Activated T-cell treated with anti-CD3 and anti-CD28 coated beads, Interleukin-2, amount 50 U/mL, for 72 hours (primary cell): ENCODE measurements at places on chromosomes 2 and 18. TPM values are rescaled to one million over a fixed set of nuclear protein-coding genes. Genes with fewer than 3 reads are reported as not detected.
A peak's percentile ranks its signal among the peaks of the same experiment; 100 is the strongest.

LYG1 gene
- 0.83 TPM for total RNA-seq

RNF152 gene
- total RNA-seq: 0.39 TPM

GDF7 gene
- not detected for total RNA-seq

MTERF4 gene
- 48.7 TPM for total RNA-seq

SH2D6 gene
- 4.0 TPM for total RNA-seq

RAB17 gene
- total RNA-seq: not detected

CD8A gene
- 180 TPM for total RNA-seq

CNNM3 gene
- total RNA-seq: 27.9 TPM

HOXD8 gene
- not detected for total RNA-seq

CD8B gene
- total RNA-seq: 79.3 TPM

- no peak for DNase-seq
- H3K4me3 ChIP-seq: no peak overlapping the region
- H3K27ac ChIP-seq: no peak overlapping the region
- peaks cover 69% of the 10 kb centered on the region for H3K4me1 ChIP-seq
Observed at GRCh38 chr2:74037379-74037860, 52.7 kb downstream of the TET3 start.

GRCh38 chr2:236045251-236046235 is 122.6 kb downstream of the GBX2 start:
- no peak for DNase-seq
- H3K27me3 ChIP-seq: peaks cover 32% of the 10 kb centered on the region

GRCh38 chr2:60822987-60823386 is 58.4 kb upstream of the REL start:
- DNase-seq: no peak
- H3K27me3 ChIP-seq: no peaks in the 10 kb centered on the region
- peaks cover 65% of the 10 kb centered on the region for H3K4me1 ChIP-seq
- no peak overlapping the region for H3K27ac ChIP-seq

DNA sequence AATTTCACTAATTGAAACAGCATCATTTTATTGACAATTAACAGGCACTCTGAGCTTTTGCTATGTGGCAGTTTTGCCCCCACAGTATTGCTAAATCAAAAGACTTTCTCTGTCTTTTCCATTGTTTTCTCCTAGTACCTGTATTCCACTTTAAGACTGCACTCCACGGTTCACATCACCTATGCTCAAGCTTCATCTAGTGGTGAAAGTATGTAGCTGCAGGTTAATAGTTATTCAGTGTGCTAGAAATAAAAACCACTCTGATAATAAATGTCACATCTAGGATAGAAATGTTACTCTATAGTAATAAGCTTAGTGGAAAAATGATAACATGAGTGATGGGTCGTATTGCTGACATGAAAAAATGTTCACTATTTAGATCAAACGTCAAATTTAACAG is 24.6 kb downstream of the ARL6IP6 start:
- H3K27me3 ChIP-seq: no peaks in the 10 kb centered on the region
- DNase-seq: no peak

DNA sequence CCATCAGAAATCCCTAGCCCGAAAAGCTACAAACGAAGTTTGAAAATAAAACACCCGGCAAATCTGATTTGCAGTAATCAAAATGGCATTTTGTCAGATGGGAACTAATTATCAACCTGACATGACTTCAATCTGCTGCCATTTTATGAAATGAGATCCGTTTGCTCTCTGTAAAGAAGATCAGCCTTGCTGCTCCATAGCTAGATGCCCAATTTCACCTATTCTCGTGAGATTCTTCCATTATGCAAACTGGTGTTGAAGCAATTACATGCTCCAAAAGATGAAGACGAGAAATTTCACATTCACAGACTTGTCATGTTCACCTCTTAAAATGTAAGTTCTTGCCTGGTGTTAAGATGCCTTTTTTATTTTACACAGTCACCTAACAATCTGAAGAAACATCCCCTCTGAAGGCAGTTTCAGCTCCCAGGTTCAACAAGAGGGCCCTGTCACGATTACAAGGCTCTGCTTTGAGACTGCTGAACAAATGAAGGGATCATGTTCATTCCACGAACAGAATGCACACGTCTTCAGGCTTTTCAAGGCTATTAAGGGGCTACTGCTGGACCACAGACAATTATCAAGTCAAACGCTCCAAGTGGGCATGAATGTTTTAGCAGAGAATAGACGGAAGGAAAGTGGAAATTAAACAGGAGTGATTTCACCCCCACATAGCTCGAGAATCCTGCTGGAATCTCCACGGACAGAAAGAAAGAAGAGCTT is 172.6 kb upstream of the PID1 start:
- DNase-seq: no peak
- no peak overlapping the region for H3K4me3 ChIP-seq
- H3K4me1 ChIP-seq: no peaks in the 10 kb centered on the region
- peaks cover 14% of the 10 kb centered on the region for H3K27me3 ChIP-seq
- no peak overlapping the region for H3K27ac ChIP-seq

GRCh38 chr2:101770726-101771125 is 73.2 kb downstream of the MAP4K4 start:
- H3K27ac ChIP-seq: no peak overlapping the region
- no peaks in the 10 kb centered on the region for H3K27me3 ChIP-seq
- H3K4me3 ChIP-seq: no peak overlapping the region
- DNase-seq: peak; percentile 23
- no peaks in the 10 kb centered on the region for H3K36me3 ChIP-seq

DNA sequence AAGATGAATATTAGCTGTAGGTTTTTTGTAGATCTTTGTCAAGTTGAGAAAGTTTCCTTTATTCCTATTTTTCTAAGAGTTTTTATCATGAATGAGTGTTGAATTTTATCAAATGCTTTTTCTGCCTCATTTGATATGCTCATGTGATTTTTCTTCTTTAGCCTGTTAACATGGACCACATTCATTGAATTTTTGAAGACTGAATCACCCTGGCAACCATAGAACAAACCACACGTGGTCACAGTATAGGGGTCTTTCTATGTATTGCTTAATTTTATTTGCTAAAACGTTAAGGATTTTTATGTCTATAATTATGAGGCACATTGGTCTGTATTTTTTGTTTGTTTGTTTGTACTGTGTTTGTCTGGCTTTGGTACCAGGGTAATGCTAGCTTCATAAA is 201.7 kb upstream of the CWC22 start:
- no peak for DNase-seq
- H3K36me3 ChIP-seq: no peaks in the 10 kb centered on the region
- H3K4me1 ChIP-seq: no peaks in the 10 kb centered on the region
- peaks cover 4% of the 10 kb centered on the region for H3K27me3 ChIP-seq
- H3K4me3 ChIP-seq: no peak overlapping the region
- H3K27ac ChIP-seq: no peak overlapping the region

GRCh38 chr2:1550658-1551316 is 137.5 kb downstream of the TPO start:
- no peak overlapping the region for H3K27ac ChIP-seq
- no peaks in the 10 kb centered on the region for H3K36me3 ChIP-seq
- DNase-seq: peak; percentile 65
- H3K4me3 ChIP-seq: no peak overlapping the region

- H3K27ac ChIP-seq: no peak overlapping the region
- no peaks in the 10 kb centered on the region for H3K4me1 ChIP-seq
- no peaks in the 10 kb centered on the region for H3K36me3 ChIP-seq
Observed at GRCh38 chr18:48356151-48356745, 52.9 kb downstream of the ZBTB7C start.

DNA sequence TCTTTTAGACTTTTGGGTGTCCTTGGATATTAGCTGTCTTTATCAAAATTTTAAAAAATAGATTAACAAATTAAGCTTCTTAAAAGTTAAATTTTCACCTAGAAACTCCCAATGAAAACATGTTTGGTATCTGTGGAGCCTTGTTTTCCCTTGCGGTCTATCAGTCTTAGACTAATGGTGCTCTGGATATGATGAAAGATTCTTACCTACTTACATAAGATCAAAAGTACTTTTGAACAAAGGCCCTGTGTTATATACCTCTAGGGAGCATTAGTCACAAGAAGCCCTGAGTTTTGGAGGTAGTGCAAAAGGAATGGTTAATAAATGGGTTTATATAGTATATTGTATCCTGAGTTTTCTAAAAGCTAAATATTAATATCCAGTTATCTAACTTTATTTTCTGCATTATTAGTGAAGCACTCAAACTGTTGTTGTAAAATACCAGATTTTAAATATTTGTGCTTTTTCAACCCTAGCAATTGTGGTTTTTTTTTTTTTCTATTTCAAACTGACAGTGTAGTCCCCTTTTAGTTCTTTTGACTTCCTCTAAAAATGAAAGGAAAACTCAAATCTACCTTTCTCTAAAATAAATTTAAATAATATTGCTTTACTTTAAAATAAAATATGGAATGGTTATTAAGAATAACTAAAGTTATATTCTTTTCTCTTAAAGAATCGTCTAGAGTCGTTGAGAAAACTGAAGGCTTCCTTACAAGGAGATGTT is 18.1 kb downstream of the NDC80 start:
- no peak for DNase-seq
- H3K27ac ChIP-seq: peak overlapping the region; percentile 85
- peaks cover 66% of the 10 kb centered on the region for H3K36me3 ChIP-seq

GRCh38 chr2:41869542-41870264 is 178.1 kb upstream of the PKDCC start:
- H3K27ac ChIP-seq: no peak overlapping the region
- H3K4me1 ChIP-seq: no peaks in the 10 kb centered on the region
- H3K4me3 ChIP-seq: no peak overlapping the region
- peak; percentile 77 for DNase-seq

GRCh38 chr2:230234845-230235244 is 9.3 kb downstream of the SP140 start:
- peak overlapping the region; percentile 95 for H3K27ac ChIP-seq
- H3K27me3 ChIP-seq: no peaks in the 10 kb centered on the region
- H3K4me1 ChIP-seq: peaks cover 61% of the 10 kb centered on the region
- H3K4me3 ChIP-seq: peak overlapping the region; percentile 66
- H3K36me3 ChIP-seq: peaks cover 62% of the 10 kb centered on the region
- no peak for DNase-seq

GRCh38 chr2:223585666-223586065 is 16.5 kb downstream of the SCG2 start:
- no peaks in the 10 kb centered on the region for H3K27me3 ChIP-seq
- no peak overlapping the region for H3K4me3 ChIP-seq
- H3K4me1 ChIP-seq: no peaks in the 10 kb centered on the region
- DNase-seq: no peak

- peak overlapping the region; percentile 35 for H3K27ac ChIP-seq
- peaks cover 5% of the 10 kb centered on the region for H3K36me3 ChIP-seq
- H3K27me3 ChIP-seq: no peaks in the 10 kb centered on the region
- no peak for DNase-seq
- peak overlapping the region; percentile 83 for H3K4me3 ChIP-seq
Observed at GRCh38 chr2:241357531-241357930, 1.4 kb downstream of the FARP2 start.

GRCh38 chr2:165793161-165793778 is 777 bp downstream of the GALNT3 start:
- peak overlapping the region; percentile 93 for H3K4me3 ChIP-seq
- peaks cover 53% of the 10 kb centered on the region for H3K27me3 ChIP-seq

DNA sequence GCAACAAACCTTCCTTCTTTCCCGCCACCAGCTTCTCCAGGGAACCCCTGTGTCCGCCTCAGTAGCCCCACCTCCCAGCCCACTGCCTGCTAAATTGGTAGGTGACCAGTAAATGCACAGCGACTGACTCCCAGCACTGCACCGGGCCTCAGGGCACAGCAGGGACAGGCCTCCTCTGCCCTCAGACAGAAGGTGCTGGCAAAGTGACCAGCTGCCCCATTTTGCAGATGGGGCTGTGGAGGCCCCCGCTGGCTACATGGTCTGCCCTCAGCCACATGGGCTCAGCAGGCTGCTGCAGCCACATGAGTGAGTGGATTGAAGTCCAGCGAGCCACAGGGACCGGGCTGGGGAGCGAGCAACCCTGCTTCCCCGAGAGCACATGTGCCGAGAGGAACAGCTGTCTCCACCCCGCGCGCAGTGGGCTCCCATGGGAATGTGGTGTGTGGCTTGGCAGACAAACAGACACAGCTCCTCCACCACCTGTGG is 7.8 kb upstream of the NPPC start:
- H3K4me1 ChIP-seq: peaks cover 14% of the 10 kb centered on the region
- H3K27me3 ChIP-seq: peaks cover 17% of the 10 kb centered on the region
- no peak overlapping the region for H3K4me3 ChIP-seq
- no peaks in the 10 kb centered on the region for H3K36me3 ChIP-seq

GRCh38 chr2:112687522-112687921 is 33.3 kb upstream of the NT5DC4 start:
- H3K4me3 ChIP-seq: no peak overlapping the region
- no peak for DNase-seq
- no peaks in the 10 kb centered on the region for H3K27me3 ChIP-seq

DNA sequence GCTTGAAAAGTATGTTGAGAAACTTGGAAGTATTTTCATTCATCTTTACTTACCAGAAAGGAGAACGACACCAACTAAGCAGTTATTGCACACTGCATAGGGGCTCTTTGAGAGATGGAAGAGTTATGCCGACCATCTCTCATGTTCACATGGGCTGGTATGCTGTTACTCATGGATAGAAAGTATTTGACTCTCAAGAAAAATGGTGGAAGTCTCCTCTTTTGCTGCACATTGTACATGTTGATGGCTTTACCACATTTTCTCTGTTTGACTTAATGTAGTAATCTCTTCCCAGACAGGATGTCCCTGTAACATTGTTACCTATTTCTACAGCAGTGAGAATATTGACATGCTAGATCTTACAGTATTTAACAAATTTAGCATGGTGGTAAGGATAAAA is 23.2 kb downstream of the CAB39 start:
- peaks cover 92% of the 10 kb centered on the region for H3K4me1 ChIP-seq
- peak overlapping the region; percentile 77 for H3K27ac ChIP-seq
- no peak for DNase-seq
- peaks cover 16% of the 10 kb centered on the region for H3K36me3 ChIP-seq
- H3K4me3 ChIP-seq: peak overlapping the region; percentile 86
- no peaks in the 10 kb centered on the region for H3K27me3 ChIP-seq

DNA sequence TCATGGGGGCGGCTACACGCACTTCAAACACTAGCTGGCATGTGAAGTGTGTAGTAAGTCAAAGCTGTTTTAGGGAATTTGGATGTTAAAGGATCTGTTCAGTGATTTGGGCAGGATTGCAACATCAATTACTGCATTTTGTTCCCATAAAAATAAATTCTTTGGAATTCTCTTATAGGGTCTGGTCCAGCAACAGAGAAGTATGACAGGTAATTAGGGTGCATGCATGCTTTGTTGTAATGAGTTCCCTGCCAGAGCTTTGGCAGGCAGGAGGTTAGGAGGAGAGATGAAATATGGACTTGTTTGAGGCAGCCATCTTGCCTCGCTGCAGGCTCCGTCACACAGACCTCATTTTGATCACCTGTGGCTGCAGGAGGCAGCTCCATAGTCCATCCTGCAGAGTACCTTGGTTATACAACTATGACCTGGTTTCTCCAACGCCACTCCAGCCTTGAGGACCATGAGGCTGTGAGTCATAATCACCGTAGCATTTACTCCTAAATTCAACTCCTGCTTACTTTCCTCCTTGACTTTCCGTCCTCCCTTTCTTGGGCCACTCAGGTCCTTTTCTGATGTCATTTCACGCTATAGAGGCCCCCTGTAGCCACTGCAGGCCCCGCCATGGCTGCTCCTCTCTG is 26.5 kb upstream of the EML4 start:
- H3K27ac ChIP-seq: no peak overlapping the region
- no peak overlapping the region for H3K4me3 ChIP-seq
- peaks cover 48% of the 10 kb centered on the region for H3K4me1 ChIP-seq
- no peaks in the 10 kb centered on the region for H3K27me3 ChIP-seq
